ENCODE measurements at places on chromosomes 4 and X.

DNA sequence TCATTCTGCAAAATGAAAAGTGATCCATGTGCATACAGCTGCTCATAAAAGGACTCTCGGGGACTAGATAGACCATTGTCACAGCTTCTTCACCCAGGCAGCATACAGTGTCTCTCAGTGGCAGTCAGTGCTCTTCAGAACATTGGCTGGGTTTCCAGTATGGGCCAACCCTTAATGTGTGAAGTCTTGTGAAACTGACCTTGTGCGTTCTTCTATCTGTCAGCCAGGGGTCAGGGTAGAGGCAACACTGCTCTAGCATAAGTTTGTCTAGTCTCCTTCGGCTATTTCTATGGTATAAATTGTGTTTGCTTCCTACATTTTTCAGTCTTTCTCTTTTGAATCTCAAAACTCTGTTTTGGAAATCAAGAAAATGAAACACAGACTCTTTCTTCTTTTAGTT, 37.0 kb upstream of the SMIM31 start:
- no peak for DNase-seq

DNA sequence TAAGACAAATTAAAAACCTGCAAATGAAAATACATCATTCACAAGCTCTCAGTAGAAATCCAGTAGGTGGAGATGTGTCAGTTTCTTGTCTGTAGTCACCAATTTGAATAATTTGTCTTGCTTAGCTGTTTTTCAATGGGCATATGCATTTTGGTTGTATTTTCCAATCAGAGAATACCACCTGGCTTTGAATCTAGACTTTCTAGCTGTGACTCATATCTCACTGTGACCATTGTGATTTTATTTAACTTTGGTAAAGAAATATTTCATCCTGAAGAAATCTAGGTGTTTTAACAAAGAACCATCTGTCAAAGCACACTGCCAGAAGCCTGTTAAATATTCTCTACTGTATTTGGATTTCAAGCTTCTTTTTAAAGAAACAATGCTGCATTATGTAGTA, 1650.6 kb upstream of the IGFBP7 start:
- DNase-seq: no peak

DNA sequence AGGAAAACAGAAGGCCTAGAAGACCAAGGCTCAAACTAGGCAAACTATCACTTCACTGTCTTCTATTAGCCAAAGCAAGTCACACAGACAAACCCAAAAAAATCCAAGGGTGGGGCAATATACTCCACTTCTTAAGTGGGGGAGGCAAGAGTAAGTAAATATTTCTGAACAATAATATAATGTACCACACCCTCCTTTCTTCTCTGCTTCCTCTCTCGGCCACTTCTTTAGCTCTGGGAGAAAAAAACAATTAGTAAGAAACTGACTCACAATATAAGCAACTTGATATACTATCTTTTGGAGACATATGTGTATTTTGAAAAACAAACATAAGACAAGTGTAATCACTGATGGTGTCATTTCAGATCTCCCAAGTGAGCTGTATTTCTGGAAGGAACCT, 14.8 kb downstream of the DCAF8L1 start:
- DNase-seq: no peak

GRCh38 chr4:17373666-17374065, 138.2 kb downstream of the QDPR start:
- no peak for DNase-seq

GRCh38 chr4:152236519-152237056, 299.3 kb downstream of the FBXW7 start:
- no peak for DNase-seq

Measured in NCI-H748 treated with DMSO at 0.1 percent for 48 hours (cell line).